NCI-H510A treated with DMSO at 0.1 percent for 48 hours (cell line): ENCODE measurements at places on chromosomes 2 and 18.

DNA sequence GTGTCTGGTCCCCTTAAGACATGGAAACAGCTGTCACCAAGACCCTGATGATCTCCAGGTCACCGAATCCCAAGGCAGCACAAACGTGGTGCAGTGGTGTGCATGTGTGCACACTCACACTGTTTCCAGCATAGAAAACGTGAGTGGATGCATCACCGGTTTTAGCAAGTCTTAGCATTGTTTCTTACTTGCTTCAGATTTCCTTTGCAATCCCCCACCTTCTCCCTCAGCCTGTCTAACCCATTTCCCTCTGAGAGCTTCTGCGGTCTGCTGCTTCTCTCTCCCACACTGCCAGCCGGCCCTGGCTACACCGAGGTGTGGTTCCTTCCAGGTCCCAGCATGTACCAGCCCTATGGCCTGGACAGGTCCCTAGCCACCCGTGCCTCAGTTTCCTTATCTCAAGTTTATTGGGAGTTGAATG is 343.4 kb upstream of the HS6ST1 start:
- no peak for DNase-seq

DNA sequence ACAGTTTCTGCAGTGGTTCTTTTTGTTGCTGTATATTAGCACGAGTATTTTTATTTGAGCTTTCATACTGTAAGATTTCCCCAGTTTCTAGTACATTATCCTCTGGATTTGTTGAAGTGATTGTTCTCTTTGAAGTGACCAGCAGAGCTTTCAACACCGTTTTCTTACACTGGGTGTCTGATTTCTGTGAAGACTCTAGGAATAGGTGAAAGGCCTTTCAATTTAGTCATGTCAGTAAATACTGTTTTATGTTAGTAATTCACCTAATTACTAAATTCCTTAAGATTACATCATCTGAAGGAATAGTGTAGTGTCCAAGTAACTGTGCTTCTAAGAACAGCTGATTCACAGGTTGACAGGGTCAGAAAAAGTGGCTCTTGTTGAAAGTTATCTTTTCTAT is 2.3 kb downstream of the PPM1B start:
- peak; percentile 6 for DNase-seq

GRCh38 chr2:140648393-140648792 is 1482.4 kb downstream of the LRP1B start:
- no peak for DNase-seq

GRCh38 chr18:6811816-6812215 is 82.3 kb downstream of the ARHGAP28 start:
- DNase-seq, result no peak

DNA sequence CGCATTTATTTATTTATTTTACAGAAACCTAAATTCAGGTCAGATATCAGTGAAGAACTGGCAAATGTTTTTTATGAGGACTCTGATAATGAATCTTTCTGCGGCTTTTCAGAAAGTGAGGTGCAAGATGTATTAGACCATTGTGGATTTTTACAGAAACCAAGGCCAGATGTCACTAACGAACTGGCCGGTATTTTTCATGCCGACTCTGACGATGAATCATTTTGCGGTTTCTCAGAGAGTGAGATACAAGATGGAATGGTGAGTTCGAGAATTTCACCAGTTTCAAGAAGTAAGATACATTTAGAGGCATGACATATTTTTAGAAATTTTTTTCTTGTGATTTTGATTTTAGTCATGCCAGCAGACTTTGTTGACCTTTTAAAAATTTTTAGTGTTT is 4.6 kb downstream of the CDCA7 start:
- DNase-seq, result no peak

- DNase-seq, result no peak
These were observed 64.2 kb downstream of the PTPN2 start for GRCh38 chr18:12819841-12820240.

- DNase-seq, result peak; percentile 67
These were observed 32.0 kb downstream of the LGALSL start for GRCh38 chr2:64485961-64486360.

DNA sequence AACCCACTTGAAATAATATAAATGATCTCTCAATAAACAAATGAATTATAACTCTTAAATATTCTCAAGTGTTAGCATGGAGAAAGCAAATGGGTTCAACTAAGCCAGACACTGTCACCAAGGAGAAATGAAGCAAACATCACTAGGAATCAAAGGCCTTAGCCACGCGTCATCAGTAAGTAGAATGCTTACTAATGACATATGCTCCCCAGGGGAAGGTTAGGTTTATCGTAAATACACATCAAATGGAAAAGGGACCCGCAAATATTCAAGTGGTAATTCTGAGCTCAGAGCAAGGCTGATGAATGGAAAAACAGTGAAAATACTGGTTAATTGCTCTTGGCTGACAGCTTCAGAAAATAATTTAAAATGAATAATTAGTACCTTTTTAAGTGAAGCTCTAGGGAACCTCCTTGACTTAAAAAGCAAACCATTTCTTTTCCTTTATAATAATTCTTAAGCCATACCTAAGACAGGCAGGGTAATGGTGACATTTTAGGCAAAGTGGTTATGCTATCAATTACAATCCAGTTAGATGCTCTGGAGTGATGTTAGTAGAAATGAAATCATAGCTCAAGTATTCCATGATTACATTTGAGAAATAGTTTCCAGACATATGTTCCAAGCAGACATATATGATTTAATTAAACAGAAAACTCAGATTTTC is 101.5 kb downstream of the ALPK2 start:
- no peak for DNase-seq

DNA sequence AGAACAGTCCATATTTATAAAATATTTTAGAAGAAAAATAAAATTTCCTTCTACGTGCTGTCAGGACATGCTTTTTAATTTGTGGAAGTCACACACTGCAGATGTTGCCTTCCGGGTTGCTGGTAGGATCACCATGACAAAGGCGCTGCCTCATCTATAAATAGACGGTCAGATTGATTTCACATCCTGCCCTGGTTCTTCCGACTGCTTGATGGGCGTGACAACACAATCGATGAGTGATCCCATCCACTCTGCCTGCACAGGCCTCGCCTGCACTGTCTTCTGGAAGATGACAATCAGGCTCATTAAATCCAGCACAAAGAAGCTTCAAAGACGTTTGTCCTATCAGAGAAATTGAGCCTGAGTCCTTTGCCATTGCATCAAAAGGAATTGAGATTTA is 318.9 kb upstream of the TRIB2 start:
- DNase-seq, result peak; percentile 84
